ENCODE measurements at places on chromosomes 13 and 19.

- no peak for DNase-seq
Measured at GRCh38 chr13:75486146-75487062, 4.4 kb upstream of the TBC1D4 start.

GRCh38 chr13:40379794-40380578, 286.5 kb downstream of the FOXO1 start:
- no peak for DNase-seq

DNA sequence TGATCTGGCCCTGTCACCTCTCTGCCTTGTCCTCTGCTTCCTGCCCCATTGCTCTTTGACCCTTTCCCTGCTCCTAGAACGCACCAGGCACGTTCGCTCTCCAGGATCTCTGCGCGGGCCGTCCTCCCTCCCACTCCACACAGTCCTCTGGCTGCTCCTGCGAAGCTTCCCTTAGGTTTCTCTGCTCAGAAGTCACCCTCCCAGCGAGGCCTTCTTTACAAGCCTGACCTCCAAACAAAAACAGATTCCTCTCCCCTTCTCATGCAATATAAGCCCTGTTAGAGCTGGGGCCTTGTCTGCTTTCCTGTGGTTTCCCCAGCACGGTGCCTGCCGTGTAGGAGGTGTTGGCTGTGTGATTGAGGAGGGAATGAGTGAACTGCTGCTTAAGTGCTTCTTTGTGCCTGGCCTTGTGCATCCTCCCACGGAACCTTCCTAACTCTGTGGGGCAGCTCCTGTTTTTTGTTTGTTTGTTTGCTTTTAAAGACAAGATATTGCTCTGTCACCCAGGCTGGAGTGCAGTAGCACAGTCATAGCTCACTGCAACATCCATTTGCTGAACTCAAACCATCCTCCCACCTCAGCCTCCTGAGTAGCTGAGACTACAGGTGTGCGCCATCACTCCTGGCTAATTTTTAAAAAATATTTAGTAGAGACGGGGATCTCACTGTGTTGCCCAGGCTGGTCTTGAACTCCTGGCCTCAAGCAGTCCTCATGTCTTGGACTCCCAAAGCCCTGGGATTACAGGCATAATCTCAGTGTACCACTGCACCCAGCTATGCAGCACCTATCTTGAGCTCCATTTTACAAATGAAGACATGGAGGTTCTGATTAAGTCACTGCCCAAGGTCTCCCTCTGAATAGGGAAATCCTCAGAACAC, 82.0 kb downstream of the SIPA1L3 start:
- DNase-seq: no peak

GRCh38 chr19:15015946-15016542, 33.2 kb upstream of the CASP14 start:
- DNase-seq: no peak

- DNase-seq: no peak
Measured at GRCh38 chr19:30083701-30084156, 141.7 kb downstream of the URI1 start.

- DNase-seq: no peak
Measured at GRCh38 chr13:97441368-97441767, 7.4 kb downstream of the RAP2A start.

DNA sequence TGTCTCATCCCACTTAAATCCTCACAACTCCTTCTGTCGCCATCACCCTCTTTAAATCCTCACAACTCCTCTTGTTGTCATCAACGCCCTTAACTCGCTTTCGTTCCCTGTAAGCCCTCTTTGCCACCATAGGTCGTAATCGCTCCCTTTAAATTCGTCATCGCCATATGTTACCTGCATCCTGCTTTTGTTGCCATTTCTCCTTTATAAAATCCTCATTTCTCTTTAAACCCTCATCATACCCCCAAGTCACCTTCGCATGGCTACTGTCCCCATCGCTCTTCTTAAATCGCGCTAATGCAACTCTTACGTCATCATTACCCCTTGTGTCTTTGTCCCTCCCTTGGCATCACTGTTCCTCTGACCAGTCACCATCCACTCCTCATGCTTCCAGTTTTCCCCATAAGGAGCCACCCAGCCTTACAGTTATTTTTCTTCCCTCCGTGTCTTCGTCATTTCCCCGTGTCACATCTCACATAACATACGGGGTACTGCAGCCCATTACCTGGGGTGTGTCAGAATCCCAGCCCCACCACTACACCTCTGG, 539 bp downstream of the PLD3 start:
- no peak for DNase-seq

- DNase-seq: no peak
Measured at GRCh38 chr19:2286402-2287140, 4.6 kb upstream of the PEAK3 start.

DNA sequence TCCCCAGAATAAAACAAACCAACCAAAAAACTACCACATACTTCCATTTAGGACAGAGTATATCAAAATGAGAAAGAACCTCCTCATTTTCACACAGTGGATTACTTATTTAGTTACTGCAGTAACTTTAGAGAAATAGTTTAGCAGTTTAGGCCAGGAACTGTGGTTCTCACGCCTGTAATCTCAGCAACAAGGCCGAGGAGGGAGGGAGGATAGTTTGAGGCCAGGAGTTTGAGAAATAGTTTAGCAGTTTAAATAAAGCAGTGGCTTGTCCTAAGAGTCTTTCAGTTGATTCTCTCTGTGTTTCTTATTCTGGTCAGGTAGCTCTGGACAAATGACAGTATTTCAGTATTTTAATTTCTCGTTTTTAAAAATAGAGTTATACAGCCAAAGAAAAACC, 9.4 kb downstream of the HMGB1 start:
- DNase-seq: no peak

GRCh38 chr13:37385956-37386670, 212.5 kb downstream of the POSTN start:
- no peak for DNase-seq

DNA sequence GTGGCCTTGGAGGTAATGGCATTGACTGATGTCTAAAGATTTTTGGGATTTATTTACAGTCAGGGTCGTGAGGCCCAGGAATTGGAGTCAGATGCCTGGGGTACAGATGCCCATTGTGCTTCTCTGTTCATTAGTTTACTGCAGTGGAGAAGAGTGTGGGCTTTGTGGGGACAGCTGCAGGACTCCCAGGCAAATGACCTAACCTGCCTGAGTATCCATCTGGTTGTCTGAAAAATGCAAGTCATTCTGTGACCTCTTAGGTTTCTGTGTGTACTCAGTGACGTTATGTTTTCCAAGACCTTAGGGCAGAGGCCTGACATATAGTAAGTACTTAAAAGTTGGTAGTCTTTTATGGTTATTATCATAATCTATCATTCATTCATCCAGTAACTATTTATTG, 60.5 kb downstream of the SPATA13 start:
- no peak for DNase-seq

GRCh38 chr13:101393140-101393539, 23.2 kb downstream of the NALCN start:
- no peak for DNase-seq

- no peak for DNase-seq
Measured at GRCh38 chr13:29067306-29067945, 247.3 kb downstream of the MTUS2 start.

DNA sequence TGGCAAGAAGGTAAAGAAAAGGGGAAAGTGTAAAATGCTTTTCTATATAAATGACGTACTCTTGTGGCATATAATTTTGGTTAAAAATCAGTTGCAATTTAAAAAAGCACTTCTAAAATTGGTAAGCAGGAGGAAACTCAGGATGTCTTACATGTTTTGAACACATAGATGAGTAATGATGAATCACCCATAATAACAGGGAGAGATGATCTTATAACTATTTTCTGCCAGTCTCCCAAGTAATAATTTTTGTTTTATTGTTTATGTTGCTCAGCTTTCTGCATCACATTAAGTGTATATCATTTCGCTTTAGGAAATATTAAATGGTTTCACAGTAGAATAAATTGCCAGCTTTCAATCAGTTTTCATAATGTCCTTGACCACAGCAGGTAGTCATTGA, 1430.7 kb upstream of the PCDH20 start:
- DNase-seq: no peak

DNA sequence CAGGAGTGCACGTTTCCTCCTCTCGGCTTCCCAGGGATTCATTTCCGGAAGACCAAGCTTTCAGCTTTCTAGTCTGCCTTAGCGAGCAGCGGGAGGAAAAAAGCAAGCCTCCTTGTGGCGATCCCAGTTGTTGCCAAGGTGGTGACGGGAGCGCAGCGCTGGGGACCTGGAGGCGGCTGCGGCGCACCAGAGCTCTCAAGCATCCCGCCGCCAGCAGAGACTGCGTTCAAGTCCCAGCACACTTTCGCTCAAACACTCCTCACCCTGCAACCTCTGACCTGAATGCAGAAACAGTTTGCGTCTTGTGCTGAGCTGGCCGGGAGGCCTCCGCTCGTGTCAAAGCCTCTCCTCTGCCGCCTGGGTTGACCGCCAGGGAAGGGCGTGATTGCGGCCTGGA, 4.9 kb downstream of the GSX1 start:
- no peak for DNase-seq

GRCh38 chr13:106464076-106464475, 71.4 kb downstream of the EFNB2 start:
- DNase-seq: no peak

Measured in stimulated activated CD4-positive, alpha-beta T cell treated with anti-CD3 and anti-CD28 coated beads, Interleukin-1b, Interleukin-23, amount 100 ng/mL, for 24 hours (primary cell).